Esophagus squamous epithelium (tissue), 5 donors: ENCODE measurements at places on chromosomes 4 and X.

- H3K27ac ChIP-seq: no peak overlapping the region
- no peak overlapping the region for H3K4me3 ChIP-seq
- H3K27me3 ChIP-seq: no peaks in the 10 kb centered on the region
- no peaks in the 10 kb centered on the region for H3K36me3 ChIP-seq
- no peak for DNase-seq
Observed at GRCh38 chrX:22314211-22314610, 41.5 kb downstream of the CBLL2 start.

GRCh38 chr4:1208970-1209704 is 36.8 kb upstream of the SPON2 start:
- DNase-seq: no peak
- no peak overlapping the region for H3K4me3 ChIP-seq
- peak overlapping the region; percentile 85 for H3K27ac ChIP-seq
- peaks cover 50% of the 10 kb centered on the region for H3K4me1 ChIP-seq
- H3K36me3 ChIP-seq: peaks cover 22% of the 10 kb centered on the region

DNA sequence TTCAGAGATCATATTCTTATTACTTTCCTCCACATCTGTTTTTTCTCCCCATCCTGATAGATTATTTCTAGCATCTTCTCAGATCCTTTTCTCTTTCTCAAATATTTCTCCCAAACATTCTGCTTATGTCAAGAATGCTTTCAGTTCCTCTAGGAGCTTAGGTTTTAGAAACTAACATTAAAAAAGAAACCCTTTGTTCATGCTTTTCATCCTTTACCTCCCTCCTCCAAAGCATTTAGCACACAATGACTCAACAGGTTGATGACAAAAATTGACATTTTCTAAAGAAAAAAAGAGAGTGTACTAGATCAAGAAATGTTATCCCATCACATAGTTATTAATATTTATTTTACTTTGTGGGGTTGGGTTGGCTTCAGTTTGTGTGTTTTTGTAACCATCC is 16.5 kb upstream of the ALB start:
- no peaks in the 10 kb centered on the region for H3K4me1 ChIP-seq
- H3K27me3 ChIP-seq: no peaks in the 10 kb centered on the region
- no peak overlapping the region for H3K27ac ChIP-seq
- no peak for DNase-seq
- H3K4me3 ChIP-seq: no peak overlapping the region

- no peaks in the 10 kb centered on the region for H3K27me3 ChIP-seq
- no peaks in the 10 kb centered on the region for H3K4me1 ChIP-seq
- no peaks in the 10 kb centered on the region for H3K36me3 ChIP-seq
Observed at GRCh38 chr4:149370002-149370401, 445.6 kb downstream of the IQCM start.
